ENCODE measurements at places on chromosomes 16 and 17.

GRCh38 chr17:10205549-10206185, 7.3 kb upstream of the GAS7 start:
- no peak for DNase-seq

- DNase-seq = no peak
Measured at GRCh38 chr16:5502467-5502869, 404.9 kb upstream of the EEF2KMT start.

DNA sequence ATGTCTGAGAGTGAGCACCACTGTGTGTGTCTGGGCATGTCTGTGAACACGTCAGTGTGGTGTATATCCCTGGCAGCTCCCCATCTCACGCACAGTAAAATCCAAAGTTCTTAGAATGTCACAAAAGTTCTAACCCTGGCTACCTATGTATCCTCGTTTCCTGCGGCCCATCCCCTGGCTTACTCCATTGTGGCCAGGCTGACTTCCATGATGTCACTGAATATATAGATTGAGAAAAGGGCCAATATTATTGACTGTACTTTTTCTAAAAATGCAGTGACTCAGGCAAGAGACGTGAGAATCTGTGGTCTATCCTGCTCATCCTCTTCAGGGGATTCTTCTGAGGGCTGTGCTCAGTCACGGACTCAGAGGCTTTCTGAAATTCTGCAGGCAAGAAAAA, 963 bp upstream of the METTL22 start:
- no peak for DNase-seq

DNA sequence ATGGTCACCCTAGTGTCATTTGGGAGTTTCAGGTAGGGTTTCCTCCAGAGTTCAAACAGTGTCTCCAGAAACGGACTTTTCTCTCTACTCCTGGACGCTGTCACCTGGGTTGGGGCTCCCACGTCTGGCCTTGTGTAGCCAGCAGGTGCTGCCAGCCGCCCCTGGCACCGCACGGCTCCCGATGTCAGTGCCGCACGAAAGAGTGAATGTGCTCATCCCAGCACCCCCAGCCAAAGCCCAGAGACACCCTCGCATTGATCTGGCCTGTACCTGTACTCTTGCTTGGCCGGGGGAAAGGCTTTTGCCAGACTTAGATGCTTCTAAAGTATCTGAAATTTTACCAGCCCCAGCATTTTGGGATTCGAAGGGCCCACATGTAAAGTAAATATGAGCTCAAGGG, 351.9 kb downstream of the C16orf95 start:
- no peak for DNase-seq

DNA sequence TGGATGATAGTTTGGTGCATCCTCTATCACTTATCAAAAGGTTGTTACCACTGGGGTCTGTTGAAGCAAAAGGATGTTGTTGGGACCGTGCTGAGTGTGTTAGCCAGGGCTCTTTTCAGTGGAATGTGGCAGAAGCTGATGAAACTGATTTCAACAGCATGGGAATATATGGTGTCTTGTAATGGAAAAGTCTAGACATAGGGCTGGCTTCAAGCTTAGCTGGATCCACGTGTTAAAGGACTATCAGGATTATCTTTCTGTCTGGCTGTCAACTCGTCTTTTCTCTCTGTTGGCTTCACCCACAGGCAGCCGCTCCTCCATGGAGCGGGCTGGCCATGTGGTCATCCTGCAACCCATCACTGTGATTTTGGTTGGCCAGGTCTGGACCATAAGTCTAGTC, 8.7 kb downstream of the SNX29 start:
- no peak for DNase-seq

DNA sequence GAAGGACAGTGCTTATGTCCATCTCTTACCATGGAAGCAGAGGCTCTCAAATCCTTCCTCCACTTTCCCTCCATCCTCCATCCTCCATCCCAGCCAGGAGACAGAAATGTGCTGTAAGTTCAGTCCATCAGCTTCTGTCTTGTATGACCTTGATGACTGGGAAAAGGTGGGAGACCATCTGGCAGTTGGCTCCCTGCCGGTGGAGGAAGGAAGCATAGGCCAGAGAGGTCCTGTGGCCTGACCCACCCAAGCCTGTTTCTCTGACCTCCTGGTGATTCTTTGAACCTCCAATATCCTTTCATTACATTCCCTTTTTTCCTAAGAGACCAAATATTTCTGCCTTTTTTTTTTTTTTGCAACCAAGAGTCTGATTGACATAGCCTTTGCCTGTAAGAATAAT, 215.3 kb downstream of the ABCC12 start:
- no peak for DNase-seq

DNA sequence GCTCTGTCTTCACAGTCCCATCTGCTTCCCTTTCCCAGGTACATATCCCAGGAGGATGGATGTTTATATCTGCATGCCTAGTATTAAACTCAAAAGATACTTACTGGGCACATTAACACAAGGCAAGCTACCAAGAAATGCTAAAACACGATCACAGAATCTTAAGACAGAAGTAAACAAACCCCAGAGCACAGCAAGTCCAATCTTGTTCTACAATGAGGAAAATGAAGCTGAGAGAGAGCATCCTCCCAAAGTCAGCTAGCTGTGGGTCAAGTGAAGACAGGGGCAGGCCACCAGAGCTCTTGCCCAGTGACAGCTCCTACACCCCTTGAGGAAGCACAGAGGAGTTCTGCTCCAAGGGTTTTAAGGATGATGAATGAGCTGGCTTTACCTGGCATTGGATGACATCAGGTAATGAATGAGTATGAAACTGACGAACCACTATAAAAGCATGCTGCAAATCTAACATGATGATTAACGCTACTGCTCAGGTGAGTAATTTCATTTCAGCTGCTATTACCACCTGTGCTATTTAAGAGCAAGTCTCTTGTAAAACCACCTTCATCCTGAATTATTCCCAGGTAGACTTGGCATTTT, 20.3 kb downstream of the XPO6 start:
- DNase-seq = no peak

- DNase-seq = no peak
Measured at GRCh38 chr17:51359055-51359454, 98.7 kb downstream of the UTP18 start.

- peak; percentile 72 for DNase-seq
Measured at GRCh38 chr17:7886227-7887037, 2.2 kb upstream of the CHD3 start.

All from CD8-positive, alpha-beta T cell (primary cell).